ENCODE measurements at places on chromosomes 5 and 9.

DNA sequence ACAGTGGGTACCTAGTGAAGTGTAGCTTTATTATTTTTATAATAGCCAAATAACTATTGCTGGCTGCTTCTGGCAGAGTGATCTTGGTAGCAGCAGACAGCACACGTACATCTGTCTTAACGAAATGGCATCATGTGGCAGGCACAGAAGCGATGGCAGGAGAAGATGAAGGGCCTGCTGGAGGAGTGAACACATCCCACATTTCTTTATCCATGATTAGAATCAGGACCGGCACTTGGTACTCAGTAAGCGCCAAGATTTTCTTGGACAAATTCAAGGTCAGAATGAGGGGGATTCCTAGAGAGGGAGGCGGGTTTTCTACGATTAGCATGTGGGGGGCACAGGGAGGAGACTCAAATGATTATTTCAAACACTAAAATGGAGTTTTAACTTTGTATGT is 23.0 kb upstream of the ZNF366 start:
- DNase-seq = no peak

DNA sequence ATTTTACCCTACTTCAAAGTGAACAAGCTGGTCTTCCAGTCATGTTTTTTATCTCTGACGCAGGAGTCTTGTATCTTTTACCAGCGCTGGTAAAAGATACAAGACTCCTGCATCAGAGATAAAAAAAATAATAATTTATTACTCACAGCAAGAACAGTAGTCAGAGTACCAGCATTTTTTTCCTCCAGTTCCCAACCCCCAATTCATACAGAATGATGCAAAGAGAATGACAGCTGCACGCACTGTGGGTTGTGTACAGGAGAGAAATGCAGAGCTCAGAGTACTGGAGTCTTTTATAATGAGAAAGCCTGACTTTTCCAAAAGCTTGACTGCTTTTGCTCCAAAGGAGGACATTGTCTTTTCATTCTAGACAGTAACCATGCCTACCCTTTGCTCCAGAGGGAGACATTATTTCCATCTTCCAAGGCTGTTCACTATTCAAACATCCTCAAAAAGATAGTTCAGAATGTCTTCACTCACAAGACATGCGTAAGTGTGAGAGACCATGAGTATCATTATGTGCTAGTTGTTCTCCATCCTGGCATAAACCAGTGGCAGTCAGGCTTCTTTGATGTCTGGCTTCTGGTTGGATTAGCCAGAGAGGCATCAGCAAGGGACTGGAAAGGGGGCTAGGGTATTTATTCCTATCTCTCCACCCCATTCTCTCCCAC is 14.3 kb upstream of the RANBP6 start:
- no peak for DNase-seq

- no peak for DNase-seq
Measured at GRCh38 chr5:6349387-6349786, 29.0 kb downstream of the MED10 start.

GRCh38 chr5:139896718-139897117 is 101.1 kb downstream of the PSD2 start:
- DNase-seq = no peak

- DNase-seq = no peak
Measured at GRCh38 chr5:143543358-143544255, 140.1 kb upstream of the NR3C1 start.

DNA sequence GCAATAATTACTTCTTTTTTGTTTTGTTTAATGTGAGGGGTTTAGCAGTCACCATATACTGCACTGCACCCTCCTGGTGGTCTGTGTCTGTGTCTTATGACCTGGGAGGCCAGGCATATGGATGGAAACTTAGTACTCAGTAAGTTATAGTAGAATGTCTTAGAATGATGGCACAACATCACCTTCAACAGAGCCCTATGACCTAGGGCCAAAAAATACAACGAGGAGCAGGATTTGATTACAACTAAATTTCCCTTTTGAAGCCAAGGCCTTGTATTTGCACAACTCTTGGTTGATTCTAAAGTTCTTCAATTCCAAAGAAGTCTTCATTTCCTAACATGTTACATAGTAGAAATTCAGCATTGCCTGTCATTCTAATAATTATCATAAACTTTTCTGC is 422.1 kb upstream of the PIK3R1 start:
- DNase-seq = no peak

All from SJSA1 (cell line).